T-cell (primary cell): ENCODE measurements at places on chromosomes 5 and 9.

DNA sequence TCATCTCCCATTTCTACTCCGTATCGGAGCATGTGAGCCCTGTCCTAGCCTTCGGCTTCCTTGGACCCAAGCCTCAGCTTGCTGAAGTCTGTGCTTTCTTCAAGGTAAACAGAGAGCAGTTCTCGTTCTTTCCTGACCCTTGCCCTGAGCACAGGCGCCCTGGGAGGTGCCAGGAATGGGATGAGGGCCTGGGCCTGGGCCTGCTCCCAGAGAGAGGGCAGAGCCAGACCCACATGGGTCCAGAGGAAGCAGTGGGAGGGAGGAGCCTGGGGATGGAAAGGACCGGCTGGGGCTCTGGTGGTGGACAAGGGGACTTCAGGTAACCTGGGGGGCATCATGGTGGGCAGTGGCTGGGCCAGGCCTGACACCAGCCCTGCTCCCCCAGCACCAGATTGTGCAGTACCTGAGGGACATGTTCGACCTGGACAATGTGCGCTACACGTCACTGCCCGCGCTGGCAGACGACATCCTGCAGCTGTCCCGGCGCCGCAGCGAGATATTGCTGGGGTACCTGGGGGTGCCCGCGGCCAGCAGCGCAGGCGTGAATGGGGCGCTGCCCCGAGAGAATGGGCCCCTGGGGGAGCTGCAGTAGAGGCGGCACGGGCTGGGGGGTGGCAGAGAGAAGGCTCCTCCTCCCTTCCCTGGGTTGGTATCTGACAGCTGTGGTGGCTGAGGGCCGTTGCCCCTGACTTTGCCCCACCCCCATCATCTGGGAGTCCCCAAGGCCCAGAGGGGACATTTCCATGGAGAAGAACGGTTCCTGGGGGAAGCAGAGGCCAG, 10.9 kb upstream of the DOLPP1 start:
- peak overlapping the region; percentile 73 for H3K27ac ChIP-seq
- peaks cover 33% of the 10 kb centered on the region for H3K4me1 ChIP-seq
- no peaks in the 10 kb centered on the region for H3K27me3 ChIP-seq
- H3K4me3 ChIP-seq = no peak overlapping the region
- no peak for DNase-seq
- H3K36me3 ChIP-seq = no peaks in the 10 kb centered on the region

DNA sequence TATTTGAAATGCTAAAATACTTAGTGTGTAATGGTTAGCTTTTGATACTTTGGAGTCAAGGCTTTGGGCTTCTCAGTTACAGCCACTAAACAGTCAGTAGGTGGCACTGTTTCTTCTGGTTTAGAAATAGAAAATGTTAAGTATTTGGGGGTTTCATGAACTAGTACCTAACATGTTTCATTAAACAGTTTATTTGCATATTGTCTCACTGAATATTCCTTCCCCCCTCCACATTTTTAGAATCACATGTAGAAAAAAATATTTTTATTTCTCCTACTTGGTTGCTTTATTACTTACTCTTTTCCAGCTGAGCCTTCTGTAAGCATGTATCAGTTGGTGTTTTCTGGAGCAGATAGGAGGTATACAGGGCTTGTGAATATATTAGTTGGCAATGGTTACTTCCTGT, 48.0 kb downstream of the IPO11 start:
- peaks cover 2% of the 10 kb centered on the region for H3K36me3 ChIP-seq
- H3K27ac ChIP-seq = no peak overlapping the region
- no peak overlapping the region for H3K4me3 ChIP-seq
- no peaks in the 10 kb centered on the region for H3K27me3 ChIP-seq
- no peak for DNase-seq
- H3K4me1 ChIP-seq = no peaks in the 10 kb centered on the region

GRCh38 chr5:72555871-72556270, 48.7 kb upstream of the ZNF366 start:
- H3K4me3 ChIP-seq = no peak overlapping the region
- H3K4me1 ChIP-seq = peaks cover 8% of the 10 kb centered on the region
- H3K27ac ChIP-seq = no peak overlapping the region
- no peaks in the 10 kb centered on the region for H3K27me3 ChIP-seq
- H3K36me3 ChIP-seq = no peaks in the 10 kb centered on the region

GRCh38 chr5:140571105-140571504, 6.5 kb downstream of the SLC35A4 start:
- H3K27ac ChIP-seq = no peak overlapping the region
- no peak overlapping the region for H3K4me3 ChIP-seq
- no peaks in the 10 kb centered on the region for H3K27me3 ChIP-seq
- no peak for DNase-seq

DNA sequence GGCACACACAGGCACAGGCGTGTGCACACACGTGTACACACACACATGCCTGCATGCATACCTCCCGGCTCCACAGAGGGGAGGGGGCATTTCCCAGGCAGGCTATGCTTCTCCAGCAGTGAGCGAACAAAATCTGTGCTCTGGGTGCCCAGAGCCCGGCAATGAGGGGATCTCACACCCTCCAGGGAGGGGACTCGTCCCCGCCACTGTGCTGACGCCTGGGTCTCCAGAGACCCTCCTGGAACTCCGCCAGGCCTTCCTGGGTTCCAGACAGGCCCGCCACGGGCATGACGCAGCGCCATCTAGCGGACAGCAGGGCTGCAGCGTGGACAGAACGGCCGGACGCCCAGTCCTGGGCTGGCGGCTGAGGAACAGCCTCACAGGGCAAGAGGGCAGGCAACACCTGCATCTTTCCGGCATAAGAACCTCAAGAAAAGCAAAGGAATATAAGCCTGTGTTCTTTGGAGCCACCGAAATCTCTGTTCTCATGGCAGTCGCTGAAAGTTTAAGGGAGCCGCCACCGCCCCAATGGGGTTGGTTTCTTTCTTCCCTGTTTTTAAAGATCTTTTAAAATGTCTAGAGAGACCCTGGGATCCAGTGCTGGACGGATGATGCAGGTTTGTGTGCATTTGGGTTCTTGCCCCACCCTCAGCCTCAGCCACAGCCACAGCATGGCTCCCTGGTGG, 135.6 kb upstream of the PPP1R26 start:
- peaks cover 54% of the 10 kb centered on the region for H3K27me3 ChIP-seq
- no peaks in the 10 kb centered on the region for H3K36me3 ChIP-seq
- H3K4me3 ChIP-seq = no peak overlapping the region

- H3K27ac ChIP-seq = no peak overlapping the region
- H3K36me3 ChIP-seq = no peaks in the 10 kb centered on the region
- no peak for DNase-seq
These were observed 35.5 kb downstream of the EFNA5 start for GRCh38 chr5:107634981-107635848.

DNA sequence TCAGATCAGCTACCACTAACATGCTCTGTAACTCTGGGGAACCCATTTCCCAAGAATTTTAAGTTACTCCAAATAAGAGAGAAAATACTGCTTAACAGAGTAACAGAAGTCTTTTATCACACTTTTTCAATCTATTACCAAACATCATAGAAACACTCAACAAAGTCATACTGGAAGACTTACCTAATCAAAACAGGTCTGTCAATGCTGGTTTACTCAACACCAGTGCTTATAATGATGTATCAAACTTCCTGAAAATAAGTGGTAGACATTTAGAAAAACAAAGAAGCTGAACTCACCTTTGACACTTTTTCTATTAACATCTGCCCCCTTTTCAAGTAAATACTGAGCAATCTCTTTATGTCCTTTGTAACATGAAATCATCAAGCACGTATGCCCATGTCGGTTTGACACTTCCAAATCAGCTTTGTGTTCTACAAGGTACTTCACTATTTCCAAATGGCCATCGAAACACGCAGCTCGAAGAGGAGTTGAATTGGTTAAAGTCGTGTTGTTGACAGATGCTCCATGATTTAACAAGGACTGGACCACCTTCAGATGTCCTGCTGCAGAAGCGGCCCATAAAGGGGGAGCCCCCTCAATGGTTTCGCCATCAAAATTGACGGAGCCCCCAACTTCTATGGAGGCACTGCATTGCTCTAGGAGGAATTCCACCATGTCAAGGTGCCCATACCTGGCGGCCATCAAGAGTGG, 1.8 kb downstream of the FEM1C start:
- H3K27ac ChIP-seq = no peak overlapping the region
- H3K4me1 ChIP-seq = peaks cover 12% of the 10 kb centered on the region

DNA sequence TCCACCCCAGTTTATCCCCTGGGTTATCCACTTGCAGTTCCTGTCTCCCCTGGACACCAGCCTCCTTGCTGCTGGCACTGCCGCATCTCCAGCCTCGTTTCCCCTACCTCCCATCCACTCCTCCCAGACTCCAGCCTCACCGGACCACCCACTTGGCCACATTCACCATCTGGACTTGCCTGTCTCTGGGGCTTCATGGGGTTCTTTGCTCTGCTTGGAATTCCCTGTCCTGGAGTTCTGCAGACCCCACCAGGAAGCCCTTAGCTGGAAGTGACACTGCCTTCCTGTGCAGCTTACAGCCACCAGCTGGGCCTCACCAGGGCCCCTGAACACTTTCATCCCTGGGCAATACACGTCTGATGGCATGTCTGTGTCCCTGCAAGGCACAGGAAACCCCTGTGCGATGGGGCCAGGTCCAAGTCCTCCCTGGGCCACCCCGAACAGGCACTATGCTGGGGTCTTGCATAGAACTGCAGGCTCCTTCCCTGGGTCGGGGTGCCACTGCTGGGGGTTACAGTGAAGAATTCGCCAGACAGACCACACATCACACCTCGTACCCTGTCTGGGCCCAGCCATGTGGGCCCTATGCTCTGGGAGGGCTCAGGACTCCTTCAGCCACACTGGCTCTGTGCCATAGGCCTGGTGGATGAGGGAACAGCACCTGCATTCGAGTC, 3.0 kb downstream of the FLT4 start:
- no peaks in the 10 kb centered on the region for H3K27me3 ChIP-seq
- no peaks in the 10 kb centered on the region for H3K4me1 ChIP-seq
- H3K27ac ChIP-seq = no peak overlapping the region
- no peak for DNase-seq
- no peaks in the 10 kb centered on the region for H3K36me3 ChIP-seq

DNA sequence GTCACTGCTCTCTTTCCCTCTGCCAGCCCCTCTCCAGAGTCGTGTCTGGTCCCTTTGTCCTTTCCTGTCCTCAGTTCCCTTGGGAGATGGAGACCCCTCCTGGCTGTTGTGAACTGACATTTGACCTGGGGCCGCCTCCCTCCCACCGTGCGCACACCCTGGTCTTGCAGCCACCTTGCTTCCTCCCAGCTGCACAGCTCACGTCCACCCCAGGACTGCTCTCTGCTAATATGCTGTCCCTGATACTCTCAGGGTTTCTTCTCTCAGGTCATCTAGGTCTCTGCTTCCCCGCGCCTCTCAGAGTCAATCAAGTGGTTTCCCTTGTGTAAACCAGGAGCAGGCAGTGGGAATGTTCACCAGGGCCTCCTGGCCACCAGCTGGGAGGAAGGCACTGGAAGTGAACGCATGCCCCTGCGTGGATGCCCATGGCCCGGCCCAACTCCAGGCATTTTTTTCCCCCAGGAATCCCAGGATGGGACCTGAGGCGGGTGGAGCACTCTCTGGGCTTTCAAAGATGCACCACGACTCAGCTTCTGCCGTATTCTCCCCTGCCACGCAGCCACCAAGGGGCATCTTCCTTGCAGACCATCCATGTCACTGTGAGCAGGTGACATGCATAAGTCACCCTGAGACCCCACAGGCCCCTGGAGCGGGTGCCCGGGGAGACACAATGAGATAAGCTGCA, 142.4 kb downstream of the OLFM1 start:
- H3K27ac ChIP-seq = no peak overlapping the region
- H3K36me3 ChIP-seq = no peaks in the 10 kb centered on the region
- no peak for DNase-seq
- no peaks in the 10 kb centered on the region for H3K4me1 ChIP-seq
- no peaks in the 10 kb centered on the region for H3K27me3 ChIP-seq
